ENCODE measurements at places on chromosomes 5 and 9.
A peak's percentile ranks its signal among the peaks of the same experiment; 100 is the strongest.

DNA sequence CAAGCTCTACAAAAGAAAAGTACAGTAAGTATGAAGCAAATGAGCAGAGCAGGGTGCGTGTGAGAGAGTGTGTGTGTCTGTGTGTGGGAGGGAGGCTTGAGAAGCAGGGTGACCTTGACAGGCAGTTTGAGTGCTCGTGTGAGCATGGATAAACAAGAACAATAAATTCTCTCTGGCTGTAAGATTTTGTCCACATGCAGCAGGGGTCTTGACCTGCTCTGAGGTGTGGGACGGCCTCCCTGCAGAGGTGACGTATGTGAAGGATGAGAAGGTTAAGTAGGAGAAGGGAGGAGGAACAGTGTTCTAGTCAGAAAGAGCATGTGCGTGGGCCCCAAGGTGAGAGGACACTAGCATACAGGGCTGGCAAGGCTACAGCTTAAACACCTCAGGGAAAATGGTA lies 49.0 kb downstream of the SPTLC1 start:
- no peak for DNase-seq

GRCh38 chr5:119176785-119177184 lies 105.9 kb downstream of the DMXL1 start:
- no peak for DNase-seq

DNA sequence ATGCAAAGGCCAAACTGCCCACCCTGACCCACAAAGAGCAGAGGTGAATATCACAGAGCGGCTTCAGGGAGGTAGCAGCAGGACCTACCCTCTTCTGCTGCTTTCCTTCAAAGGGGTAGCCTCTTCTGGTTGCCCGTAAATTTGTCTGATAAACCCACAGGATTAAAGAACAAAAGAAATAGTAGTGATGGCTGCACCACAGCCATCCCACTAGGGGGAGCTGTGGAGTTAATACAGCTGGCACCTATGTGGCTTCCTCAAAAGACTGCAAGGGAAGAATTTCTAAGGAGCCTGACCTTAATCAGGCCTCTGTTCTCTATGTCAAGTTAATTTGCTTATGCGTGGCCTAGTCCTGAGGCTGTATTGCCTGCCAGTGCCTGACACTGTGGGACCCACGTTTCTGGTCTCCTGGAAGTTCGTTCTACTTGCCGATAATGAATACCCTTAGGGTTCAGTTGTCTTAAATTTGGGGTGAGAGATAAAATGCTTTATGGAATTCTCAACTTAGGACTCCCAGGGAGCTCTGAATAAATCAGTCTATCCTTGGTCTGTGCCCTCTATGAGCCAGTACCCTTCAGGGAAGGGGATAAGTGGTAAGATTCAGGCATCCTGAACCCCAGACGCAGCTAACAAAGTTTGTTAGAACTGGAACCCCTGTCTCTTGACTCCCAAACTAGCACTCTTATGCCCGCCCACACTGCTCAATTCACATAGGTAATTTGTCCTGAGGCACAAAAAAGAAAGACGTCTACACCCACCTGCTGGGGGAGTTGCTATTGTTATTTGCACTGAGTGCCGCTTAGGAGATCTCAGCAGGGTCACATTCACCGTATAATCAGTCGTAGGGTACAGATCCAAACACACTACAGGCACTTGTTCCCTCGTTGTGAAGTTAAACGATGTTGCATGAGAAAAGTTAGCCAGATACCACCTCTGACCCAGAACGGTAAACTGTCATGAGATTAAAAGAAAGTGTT lies 77.1 kb downstream of the SUSD1 start:
- peak; percentile 68 for DNase-seq

DNA sequence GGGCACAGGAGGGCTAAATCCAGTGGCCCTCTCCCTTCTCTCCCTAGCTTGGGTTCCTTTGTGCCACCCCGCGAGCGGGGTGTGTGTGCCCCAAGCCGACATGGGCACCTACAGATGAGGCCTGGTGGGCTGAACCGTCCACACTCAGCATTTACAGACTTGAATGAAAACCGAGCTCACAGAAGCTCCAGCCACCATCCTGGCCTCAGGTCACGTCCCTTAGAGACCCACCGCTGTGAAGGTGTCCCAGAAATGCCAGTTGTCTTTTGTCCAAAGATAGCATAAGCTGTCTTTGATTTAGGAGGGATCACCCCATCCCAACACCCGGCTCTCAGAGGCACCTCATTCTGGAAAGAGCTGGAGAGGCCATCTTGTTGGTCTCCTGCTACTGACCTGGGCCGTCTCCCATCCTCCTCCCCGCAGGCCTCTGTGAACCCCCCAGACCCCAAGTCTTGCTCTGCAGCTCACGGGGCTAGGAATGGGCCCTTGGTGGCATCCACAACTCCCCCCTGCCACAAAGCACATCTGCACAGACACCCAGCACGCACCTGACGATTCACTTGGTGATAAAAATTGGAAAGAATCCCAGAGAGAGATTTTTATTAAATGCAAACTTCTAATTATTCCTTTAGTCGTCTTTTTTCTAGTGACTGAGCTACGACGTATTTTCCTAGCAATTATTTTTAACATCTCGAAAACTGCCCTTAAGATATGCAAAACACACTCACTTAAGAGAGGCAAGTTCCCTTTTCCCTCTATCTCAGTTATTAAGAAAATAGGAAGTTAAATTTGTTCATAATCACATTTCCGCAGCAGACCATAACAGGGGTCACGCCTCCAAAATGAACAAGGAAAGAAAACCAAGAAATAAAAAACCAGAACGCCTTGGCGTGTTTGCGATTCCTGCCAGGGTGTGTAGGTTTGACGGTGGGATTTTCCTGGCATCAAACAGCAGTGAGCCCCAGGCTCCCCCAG lies 80.5 kb upstream of the LMX1B start:
- DNase-seq, result no peak

- DNase-seq, result no peak
Observed at GRCh38 chr9:69131682-69132081, 42.4 kb upstream of the TJP2 start.

DNA sequence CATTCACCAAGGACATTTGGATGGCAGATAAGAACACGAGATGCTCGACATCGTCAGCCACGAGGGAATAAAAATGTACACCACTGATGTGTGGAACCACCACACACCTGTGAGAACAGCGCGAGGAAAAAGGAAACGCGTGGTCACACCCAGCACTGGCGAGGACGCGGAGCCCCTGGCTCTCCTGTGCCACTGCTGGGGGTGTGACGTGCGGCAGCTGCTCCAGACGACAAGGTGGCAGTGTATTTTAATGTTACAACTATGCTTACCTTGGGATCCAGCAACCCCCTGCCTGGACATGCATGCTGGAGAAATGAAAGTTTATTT lies 13.6 kb upstream of the CEP72 start:
- no peak for DNase-seq

DNA sequence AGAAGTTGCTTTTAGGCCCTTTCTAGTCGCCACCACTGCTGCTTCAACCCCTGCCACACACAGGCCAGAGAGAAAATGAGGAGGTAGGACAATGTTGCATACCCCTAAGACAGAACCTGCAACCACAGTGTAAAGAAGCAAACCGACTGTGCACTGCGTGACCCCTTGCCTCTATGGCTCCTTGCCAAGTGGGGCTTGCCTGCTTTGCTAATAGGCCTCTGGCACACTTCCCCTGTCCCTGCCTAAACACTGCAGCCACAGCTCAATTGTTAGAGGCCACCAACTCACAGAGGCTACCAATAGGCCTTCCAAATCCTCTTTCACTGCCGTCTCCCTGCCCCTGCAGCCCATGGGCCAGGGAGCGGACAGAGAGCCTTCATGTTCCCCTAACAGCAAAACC lies 280.1 kb downstream of the CDH10 start:
- no peak for DNase-seq

DNA sequence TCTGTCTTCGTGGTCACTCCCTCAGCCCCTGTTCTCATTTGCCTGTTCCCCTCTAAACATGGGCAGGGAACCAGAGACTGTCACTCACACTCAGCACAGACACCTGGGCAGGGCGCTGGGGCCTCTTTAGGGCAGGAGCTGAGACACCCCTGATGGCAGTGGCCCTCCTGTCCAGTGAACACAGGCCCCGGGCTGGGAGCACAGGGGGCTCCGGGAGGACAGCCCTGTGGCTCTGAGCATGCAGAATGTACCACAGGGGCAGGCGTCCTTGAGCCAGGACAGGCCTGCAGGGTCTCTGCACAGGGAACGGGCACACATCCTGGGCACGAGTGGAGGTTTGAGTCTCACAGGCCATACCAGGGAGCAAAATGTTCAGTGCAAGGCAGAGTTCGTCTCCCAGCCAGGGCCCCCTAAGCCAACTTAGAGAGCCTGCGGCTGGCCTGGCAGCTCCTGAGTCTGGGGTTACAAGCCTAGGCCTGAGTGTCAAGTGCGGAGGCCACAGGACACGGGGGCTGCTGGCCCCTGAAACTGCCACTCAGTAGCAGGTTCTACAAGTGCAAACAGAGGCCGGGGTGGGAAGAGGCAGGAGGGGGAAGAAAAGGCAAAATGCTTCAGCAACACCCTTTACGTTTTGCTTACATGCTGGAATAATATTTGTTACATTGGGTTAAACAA lies 55.9 kb upstream of the NKD2 start:
- no peak for DNase-seq

- DNase-seq, result peak; percentile 45
Observed at GRCh38 chr5:132065351-132065937, 5.0 kb downstream of the IL3 start.

DNA sequence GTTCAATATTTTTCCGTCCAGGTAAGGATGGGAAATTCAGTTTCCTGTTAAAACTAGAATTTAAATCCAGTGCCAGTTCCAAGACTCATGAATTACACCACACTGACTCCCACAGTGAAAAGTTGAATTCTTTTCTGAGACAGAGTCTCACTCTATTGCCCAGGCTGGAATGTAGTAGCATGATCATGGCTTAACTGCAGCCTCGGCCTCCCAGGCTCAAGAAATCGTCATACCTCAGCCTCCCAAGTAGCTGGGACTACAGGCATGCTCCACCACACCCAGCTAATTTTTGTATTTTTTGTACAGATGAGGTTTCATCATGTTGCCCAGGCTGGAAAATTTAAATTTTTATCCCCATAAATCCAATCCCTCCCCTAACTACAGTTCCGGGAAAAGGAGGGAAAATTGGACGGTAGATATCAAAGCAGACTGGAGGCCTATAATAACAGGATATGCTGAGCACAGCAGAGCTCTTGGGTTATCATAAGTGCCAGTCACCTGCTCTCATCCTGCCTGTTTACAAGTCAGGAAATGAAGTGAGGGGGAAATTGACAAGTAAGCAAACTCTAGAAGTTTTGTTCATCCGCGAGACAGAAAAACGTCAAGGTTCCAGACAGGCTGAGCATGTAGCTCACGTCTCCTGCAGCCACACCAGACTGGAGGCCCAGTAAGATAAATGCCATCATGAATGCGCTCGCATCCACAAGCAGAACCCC lies 105.7 kb downstream of the UGCG start:
- DNase-seq, result no peak

DNA sequence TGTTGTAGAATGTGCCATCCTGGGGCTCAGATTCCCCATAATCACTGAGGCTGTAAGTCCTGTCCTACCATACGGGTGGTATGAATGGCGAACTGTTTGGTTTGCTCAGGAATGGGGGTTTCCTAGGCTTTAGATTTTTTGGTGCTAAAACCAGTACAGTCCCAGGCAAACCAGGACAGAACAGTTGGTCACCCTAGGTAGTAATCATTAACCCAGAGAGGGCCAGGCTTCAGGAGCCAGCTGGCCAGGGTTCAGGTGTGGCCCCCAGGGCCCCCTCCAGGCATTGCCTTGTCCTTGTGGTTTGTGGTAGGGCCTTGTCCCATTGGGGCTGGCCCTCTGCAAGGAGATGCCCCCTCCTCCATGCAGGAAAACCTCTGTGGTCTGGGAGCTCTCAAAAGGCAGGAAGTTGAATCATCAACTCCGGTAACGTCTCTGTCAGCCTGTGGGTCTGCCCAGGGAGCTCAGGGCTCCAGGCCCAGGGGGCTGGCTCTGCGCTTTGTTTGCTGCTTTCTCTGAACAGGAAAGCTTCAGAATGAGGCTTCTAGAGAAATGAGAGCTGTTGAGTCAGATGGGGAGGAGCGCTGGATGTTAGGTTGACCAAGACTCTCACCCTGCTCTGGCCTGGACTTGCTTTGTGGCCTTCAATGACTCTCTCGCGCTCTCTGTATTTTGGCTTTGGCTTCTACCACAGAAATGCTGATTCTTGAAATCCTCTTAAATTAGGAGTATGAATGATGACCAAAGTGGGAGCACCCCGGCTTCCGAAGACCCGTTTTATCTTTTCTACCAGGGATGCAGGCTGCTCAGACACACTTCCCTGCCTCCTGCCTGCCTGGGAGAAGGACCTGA lies 22.2 kb upstream of the JADE2 start:
- peak; percentile 62 for DNase-seq

DNA sequence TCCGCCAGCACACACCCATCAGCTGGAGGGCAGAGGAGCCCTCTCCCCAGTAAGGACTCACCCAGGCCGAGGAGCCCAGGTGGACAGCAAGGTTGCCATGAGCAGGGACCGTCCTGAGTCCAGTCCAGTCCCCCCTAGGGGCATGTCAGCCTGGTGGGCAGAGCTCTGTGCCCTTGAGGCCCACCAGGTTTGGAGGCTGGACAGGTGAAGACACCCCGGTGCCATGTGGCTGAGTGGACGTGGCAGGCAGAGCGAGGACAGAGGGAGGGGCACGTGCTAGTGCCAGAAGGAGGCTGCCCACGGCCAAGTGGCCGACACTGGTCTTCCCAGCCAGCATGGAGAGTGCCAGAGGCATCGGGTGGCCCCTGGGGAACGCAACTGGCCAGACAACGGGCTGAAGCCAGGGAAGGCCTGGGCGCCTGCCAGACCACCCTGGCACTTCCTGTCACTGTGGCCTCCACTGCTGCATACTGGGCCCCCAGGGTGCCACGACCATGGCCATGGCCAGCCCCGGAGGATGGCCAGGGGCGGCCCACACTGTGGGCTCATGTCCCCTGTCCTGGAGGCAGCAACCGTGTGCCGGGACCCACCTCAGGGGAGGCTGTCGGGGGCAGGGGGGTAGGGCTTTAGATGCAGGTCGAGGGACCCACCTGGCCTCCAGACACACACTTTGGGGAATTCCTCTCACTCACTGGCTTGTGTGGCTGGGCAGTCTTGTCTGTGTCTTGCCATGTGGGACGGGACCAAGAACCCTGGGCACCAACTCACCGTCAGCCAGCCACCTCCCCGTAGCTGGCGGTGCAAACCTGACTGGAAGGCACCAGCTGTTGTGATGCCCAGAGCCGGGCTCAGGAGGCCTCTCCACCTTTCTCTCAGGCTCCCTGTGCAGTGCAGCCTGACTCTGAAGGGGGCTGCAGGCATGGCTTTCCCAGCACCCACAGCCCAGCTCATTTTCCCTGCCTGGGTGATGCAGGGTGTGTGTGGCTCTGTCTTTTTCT lies 42.3 kb upstream of the LPCAT1 start:
- DNase-seq, result no peak

- no peak for DNase-seq
Observed at GRCh38 chr5:68385936-68386335, 170.4 kb downstream of the PIK3R1 start.

GRCh38 chr9:137977571-137978261 lies 100.1 kb downstream of the CACNA1B start:
- DNase-seq, result no peak

DNA sequence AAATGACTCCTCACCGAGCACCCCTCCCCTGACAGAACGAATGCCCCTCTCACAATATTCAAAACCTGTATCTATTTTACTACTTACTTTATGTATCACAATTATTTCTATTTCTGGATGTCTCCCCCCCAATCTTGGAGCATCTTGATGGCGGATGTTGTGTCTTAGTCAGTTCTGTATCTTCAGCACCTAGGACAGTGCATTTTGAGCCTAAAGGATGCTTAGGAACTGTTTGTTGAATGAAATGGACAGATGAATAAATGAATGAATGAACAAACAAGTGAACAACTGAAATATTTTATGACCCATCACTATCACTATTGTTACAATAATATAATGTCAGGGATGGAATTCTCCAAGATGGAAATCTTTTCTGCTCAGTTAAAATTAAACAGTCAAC lies 295.7 kb downstream of the DNAH5 start:
- DNase-seq, result no peak

- DNase-seq, result no peak
Observed at GRCh38 chr5:80703747-80704146, 49.0 kb upstream of the DHFR start.

Data from heart left ventricle (tissue), 16 donors.